AG08396 (cell line): ENCODE measurements at places on chromosomes 13 and 19.

DNA sequence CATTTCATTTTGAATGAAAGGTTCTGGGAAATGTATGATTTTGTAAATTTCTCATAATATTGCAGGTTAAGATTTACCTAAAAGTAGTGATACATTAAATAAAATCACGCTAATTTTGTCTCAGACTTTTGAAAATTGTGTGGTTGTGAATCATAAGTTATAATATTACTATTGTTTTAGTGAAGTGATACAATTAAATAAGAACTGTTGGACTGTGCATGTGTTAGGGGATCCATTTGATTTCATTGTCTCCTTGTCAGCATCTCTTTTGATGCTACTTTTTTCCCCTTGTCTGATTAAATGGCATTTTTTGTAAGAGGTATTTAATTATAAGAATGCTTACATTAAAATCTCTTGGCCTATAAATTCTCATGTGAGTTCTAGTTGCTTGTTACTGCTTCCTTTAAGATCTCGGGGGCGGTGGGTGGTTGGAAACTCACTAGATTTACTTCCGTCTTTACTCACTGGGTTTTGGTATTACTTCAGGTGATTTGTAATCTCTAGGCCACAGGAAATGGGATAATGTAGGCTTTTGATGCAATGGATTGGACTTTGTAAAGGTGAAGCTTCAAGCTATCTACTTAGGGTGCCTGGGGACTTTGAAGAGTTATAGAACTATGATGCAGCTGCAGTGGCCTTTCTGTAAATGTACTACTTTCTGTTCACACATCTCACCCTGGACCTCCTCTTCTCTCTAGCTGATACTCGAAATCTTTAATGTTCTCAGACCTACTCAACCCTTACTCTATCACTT lies 66.5 kb downstream of the PAN3 start:
- DNase-seq = no peak

- DNase-seq = peak; percentile 56
These were observed 5.4 kb downstream of the PNPLA6 start for GRCh38 chr19:7540761-7541474.

- no peak for DNase-seq
These were observed at the start of gene LSR for GRCh38 chr19:35248310-35249145. LSR (plus strand) TSS chr19:35249002; CDS start chr19:35249023, 21 bp downstream.

- DNase-seq = no peak
These were observed 402 bp downstream of the ZSWIM9 start for GRCh38 chr19:48170817-48171347.

- peak; percentile 73 for DNase-seq
These were observed 14.5 kb downstream of the PPFIA3 start for GRCh38 chr19:49133621-49134454.

DNA sequence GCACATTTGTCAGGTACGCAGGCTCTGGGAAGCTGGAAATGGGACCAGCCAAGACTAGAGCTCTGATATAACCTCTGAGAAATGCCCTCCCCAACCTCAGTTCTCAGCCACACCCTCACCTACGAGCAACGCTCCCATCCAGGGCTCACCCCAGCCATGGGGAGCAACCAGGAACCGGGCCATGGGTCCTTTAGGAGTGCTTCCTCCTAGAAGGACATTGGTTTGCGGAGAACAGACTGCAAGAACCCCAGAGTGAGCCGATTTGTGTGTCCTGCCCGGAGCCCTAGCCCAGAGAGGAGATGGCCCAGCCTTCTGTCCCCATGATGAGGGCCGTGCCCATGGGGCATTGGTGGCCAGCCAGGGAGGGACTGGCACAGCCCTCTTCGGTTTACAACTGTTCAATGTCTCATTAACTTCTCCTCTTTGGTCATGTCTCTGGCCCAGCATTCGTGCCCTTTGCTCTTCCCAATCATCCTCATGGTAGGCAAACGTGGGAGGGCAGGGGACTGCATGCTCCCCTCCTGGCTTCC lies 32.9 kb upstream of the IGSF23 start:
- DNase-seq = no peak

GRCh38 chr19:628168-628567 lies 5.2 kb downstream of the POLRMT start:
- DNase-seq = no peak

DNA sequence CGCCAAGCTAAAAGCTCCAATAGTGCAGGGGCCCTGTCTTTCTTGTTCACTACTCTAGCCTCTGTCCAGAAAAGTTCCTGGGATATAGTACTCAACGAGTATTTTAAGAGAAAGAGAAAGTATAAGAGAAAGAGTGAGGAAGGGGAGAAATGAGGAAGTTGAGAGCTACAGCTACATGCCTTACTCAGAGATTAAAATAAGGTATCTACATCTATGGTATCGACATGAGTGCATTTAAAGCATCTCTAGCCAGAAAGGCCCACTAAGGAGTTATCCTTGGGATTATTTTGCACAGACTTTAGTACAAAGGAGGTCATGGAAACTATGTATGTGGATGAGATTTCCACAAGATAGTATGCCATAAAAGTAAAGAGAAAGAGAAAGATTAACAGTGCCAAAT lies 28.5 kb downstream of the MYCBP2 start:
- no peak for DNase-seq

- DNase-seq = no peak
These were observed 38.7 kb downstream of the BRCA2 start for GRCh38 chr13:32354040-32354439.

DNA sequence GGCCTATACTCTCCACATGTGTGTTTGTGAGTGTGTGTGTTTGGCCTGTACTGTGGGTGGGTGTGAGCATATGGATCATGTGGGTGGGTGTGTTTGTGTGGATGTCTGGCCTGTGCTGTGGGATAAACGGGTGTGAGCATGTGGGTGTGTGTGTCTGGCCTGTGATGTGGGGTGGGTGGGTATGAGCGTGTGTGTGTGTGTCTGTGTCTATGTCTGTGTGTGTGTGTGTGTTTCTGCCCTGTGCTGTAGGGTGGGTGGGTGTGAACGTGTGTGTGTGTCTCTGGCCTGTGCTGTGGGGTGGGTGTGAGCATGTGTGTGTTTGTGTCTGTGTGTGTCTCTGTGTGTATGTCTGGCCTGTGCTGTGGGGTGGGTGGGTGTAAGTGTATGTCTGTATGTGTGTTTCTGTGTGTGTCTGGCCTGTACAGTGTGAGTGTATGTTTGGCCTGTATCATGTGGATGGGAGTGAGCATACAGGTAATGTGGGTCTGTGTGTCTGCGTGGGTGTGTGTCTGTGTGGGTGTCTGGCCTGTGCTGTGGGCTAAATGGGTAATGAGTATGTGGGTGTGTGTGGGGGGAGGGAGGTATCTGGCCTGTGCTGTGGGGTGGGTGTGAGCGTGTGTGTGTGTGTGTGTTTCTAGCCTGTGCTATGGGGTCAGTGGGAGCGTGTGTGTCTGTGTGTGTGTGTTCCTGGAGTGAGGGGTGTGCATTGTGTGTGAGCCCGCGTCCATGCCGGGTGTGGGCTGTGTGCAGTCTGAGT lies 20.8 kb upstream of the KCTD15 start:
- no peak for DNase-seq

DNA sequence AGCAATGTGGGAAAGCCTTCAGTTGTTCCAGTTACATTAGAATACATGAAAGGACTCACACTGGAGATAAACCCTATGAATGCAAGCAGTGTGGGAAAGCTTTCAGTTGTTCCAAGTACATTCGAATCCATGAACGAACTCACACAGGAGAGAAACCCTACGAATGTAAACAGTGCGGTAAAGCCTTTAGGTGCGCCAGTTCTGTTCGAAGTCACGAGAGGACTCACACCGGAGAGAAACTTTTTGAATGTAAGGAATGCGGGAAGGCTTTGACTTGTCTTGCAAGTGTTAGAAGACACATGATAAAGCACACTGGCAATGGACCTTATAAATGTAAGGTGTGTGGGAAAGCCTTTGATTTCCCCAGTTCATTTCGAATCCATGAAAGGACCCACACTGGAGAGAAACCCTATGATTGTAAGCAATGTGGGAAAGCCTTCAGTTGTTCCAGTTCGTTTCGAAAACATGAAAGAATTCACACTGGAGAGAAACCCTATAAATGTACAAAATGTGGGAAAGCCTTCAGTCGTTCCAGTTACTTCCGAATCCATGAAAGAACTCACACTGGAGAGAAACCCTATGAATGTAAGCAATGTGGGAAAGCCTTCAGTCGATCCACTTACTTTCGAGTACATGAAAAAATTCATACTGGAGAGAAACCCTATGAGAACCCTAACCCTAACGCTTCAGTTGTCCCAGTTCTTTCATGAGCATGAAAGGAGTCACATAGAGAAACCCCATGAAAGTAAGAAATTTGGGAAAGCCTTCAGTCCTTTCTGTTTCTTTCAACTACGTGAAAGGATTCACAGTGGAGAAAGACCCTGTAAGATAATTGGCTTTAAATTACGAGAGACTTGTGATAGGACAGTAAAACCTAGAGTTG lies 20.1 kb downstream of the ZNF627 start:
- no peak for DNase-seq
